ENCODE measurements at places on chromosomes 1 and 21.

DNA sequence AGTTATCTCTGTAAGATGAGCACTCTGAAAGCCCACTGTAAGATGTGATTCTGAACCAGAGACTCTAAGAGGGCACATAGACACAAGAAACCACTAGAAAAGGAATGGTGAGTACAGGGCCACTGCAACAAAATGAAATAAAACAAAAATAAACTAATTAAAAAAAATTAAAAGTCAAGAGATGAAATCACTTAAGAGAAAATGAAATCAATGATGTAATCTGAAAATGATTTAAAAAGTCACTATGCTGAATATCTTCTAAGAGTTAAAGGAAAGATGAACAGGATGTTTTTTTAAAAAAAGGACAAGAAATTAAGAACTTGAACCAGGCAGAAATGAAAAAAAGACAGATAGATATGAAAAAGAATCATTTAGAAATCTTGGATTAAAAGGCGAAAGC, 110.6 kb upstream of the OLIG2 start:
- no peak for DNase-seq

DNA sequence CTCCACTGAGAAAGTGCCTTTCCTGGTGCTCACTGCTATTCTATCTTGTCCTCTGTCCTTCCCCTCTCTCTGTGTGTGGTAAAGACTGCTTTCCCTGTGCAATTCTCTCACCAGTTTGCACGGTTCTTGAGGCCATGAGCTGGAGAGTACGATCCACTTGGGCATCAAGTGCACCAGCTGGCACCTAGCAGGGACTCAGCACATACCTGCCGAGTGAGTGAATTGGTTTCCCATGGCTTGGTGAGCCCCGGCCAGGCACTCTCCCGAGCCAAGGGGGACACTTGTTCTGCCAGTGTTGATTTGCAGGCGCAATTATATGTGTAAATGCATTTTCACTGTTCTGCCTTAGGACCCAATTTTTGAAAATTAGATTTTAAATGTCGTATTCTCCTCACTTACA, 313.5 kb downstream of the DISC1 start:
- no peak for DNase-seq

- DNase-seq = no peak
Observed at GRCh38 chr1:225652729-225653462, at the start of gene ENAH. Gene ENAH, minus strand, starts transcription at chr1:225653123. Its CDS starts 433 bp downstream, at chr1:225652690.

DNA sequence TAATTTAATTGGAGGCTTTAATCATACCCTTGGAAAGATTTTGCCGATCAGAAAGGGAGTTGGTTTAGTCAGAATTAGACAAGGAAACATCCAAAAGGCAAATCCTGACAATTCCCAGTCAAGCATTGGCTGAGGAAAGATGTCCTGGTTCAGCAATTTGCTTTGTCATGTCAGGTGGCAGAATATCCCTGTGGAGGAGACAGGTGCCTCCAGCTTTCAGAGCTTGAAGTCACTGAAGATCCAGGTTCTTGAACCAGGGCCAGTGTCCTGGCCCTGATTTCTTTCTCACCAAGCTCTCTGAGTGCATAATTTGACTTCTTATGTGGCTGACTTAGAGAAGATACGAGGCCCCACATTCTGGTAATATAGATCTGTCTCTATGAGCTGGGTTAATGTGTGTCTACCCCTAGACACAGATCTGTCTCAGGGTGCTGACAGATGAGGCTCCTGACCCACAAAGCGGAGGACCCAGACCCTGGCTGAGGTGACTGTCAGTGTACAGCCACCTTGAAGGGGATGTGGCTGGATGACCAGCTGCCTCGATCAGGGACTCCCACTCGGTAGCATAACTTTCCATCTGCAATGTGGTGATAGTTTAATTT, 118.9 kb downstream of the HHAT start:
- DNase-seq = no peak

DNA sequence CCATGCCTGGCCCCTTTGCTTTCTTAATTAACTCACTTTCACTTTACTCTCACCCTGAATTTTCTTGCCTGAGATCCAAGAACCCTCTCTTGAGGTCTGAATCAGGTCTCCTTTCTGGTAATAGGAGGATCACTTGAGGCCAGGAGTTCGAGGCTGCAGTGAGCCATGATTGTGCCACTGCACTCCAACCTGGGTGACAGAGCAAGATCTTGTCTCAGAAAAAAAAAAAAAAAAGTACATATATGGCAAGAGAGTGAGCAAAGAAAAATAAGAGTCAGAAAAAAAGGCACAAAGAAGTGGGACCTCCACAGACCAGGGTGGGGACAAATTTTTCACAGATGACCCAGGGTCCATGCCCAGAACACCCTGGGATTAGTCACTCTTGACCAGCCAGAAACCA, 34.1 kb upstream of the RD3 start:
- DNase-seq = no peak

GRCh38 chr1:76141929-76142328, 67.4 kb downstream of the ST6GALNAC3 start:
- DNase-seq = no peak
